ENCODE measurements at places on chromosomes 5 and 9. TPM values are rescaled to one million over a fixed set of nuclear protein-coding genes. Genes with fewer than 3 reads are reported as not detected.

F12 gene
- total RNA-seq = 2.3 TPM

C7 gene
- total RNA-seq = not detected

FSD1L gene
- 16.9 TPM for total RNA-seq

TLR4 gene
- total RNA-seq = 1.3 TPM

FBXW11 gene
- 66.6 TPM for total RNA-seq

PCDHA2 gene
- total RNA-seq = 1.2 TPM

HACD4 gene
- total RNA-seq = 0.75 TPM

SMIM33 gene
- not detected for total RNA-seq

EQTN gene
- total RNA-seq = 0.39 TPM

GCNT4 gene
- total RNA-seq = 0.56 TPM

TMC1 gene
- 0.33 TPM for total RNA-seq

SLC36A2 gene
- total RNA-seq = not detected

CCDC127 gene
- 11.9 TPM for total RNA-seq

SLC45A2 gene
- total RNA-seq = 0.36 TPM

PCDHGB2 gene
- 1.5 TPM for total RNA-seq

ADAMTS12 gene
- total RNA-seq = 10.8 TPM

GGTA1 gene
- total RNA-seq = not detected

SPOCK1 gene
- total RNA-seq = 75.6 TPM

ACTBL2 gene
- not detected for total RNA-seq

OR1J2 gene
- not detected for total RNA-seq

SNAPC3 gene
- 49.8 TPM for total RNA-seq

S1PR3 gene
- 7.5 TPM for total RNA-seq

ZNF169 gene
- 5.9 TPM for total RNA-seq

SLC1A3 gene
- 24.4 TPM for total RNA-seq

PITX1 gene
- not detected for total RNA-seq

PDCD1LG2 gene
- not detected for total RNA-seq

PHYHD1 gene
- 5.0 TPM for total RNA-seq

LCN9 gene
- 0.30 TPM for total RNA-seq

GABRP gene
- not detected for total RNA-seq

ENTPD2 gene
- total RNA-seq = not detected

SUB1 gene
- total RNA-seq = 259 TPM

SAXO1 gene
- 0.14 TPM for total RNA-seq

WNT8A gene
- total RNA-seq = not detected

MELK gene
- 60.4 TPM for total RNA-seq

AK8 gene
- 1.3 TPM for total RNA-seq

TAF11L5 gene
- total RNA-seq = not detected

C9orf153 gene
- total RNA-seq = 0.19 TPM

OLFM1 gene
- 23.3 TPM for total RNA-seq

RNF183 gene
- not detected for total RNA-seq

SPATA24 gene
- total RNA-seq = 15.2 TPM

Data from neural crest cell (in vitro differentiated cells).